ENCODE measurements at places on chromosomes 5 and 9.

DNA sequence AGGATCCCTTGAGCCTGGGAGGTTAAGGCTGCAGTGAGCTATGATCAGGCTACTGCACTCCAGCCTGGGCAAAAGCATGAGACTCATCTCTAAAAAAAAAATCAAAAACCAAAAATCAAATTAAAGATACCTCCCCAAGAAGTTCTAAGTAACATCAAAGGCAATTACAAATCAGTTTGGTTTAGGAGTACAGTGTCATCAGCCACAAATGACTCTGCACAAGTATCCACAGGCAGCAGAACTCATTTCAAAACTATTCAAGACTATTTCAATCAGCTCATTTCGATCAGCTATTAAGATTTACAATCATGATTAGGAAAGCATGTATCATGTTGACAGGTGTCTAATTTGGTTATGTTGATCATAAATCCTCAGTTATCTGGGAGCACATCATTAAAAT, 19.1 kb downstream of the TRMO start:
- DNase-seq, result no peak

DNA sequence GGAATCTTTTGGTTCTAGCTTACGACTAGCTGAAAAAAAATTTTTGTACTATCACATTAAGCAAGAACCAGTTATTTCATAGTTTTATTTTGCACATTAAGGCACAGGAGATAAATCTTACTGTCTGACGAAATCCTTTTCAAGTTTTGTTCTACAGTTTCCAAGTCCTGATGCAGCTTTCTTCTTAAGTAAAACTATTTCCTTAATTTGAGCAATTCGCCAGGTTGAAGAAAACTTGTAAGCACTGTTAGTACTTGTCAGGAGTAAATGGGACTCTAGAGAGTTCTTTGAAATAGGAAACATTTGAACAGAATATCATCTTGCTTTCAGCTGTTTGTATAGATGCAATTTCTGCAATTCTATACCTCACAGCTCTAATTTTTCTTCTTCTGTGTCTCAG, 318.8 kb upstream of the ELAVL2 start:
- no peak for DNase-seq

GRCh38 chr5:151021746-151022145, 1.4 kb downstream of the GPX3 start:
- DNase-seq, result no peak

DNA sequence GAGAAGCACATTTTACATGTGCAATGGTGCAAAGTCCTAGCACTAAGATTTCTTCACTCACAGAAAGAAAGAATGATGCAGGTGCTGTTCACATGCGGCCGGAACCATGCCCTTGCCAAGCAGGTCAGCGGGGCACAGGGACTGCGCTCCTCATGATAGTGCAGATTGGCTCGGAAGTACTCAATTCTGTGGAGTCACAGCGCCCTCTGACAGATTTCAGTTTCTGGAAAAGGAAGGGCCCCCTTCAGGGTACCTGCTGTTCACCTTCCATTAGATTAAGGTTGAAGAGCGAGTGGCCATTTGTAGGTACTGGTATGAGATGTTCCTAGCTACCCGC, 75.7 kb downstream of the TMC1 start:
- no peak for DNase-seq

GRCh38 chr9:76921165-76921564, 15.3 kb upstream of the PRUNE2 start:
- no peak for DNase-seq
